ENCODE measurements at places on chromosomes 7 and 10.
A peak's percentile ranks its signal among the peaks of the same experiment; 100 is the strongest.

DNA sequence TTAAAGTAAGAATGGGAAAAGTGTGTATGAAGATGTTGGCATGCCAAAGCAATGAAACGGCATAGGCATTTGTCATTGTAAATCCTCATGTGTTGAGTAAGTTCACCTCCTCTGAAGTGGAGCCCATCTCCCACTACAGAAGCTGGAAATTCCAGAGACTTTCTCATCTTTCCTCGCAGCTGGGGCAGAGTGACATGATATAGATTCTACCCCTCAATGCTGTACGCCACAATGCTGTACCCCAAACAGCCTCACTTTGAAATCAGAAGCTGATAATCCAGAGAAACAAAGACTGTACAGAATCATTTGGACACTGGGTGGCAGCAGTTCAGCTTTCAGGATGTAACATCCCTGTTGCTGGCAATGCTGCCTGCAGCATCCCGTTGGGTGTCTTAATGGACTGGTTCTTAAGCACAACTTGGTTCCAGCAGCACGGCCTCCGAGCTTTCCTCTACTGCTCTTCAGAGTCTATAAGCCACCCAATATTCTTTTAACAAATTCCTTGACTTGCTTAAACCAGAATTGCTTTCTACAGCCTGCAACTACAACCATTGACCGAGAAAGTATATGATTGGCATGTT is 18.8 kb downstream of the ZC3HAV1L start:
- DNase-seq, result peak; percentile 56

DNA sequence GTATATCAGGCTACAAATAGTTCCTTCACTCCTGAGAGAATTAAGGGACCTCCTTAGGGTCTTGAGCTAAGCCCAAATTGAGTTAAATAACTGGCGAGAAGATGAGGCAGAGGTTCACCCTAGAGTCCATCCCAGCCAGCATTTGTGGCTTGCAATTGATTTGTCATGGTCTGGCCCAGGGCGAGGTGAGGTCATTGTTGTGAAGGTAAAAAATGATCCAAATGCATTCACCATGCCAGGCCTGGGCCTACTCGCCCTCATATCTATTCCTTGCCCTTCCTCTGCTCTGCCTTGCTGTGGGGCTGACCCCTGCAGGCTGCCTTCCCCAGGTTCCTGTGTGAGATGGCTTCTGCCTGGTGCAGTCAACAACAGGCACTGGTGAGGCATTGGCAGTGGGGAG is 207.2 kb downstream of the ZNF365 start:
- DNase-seq, result no peak

DNA sequence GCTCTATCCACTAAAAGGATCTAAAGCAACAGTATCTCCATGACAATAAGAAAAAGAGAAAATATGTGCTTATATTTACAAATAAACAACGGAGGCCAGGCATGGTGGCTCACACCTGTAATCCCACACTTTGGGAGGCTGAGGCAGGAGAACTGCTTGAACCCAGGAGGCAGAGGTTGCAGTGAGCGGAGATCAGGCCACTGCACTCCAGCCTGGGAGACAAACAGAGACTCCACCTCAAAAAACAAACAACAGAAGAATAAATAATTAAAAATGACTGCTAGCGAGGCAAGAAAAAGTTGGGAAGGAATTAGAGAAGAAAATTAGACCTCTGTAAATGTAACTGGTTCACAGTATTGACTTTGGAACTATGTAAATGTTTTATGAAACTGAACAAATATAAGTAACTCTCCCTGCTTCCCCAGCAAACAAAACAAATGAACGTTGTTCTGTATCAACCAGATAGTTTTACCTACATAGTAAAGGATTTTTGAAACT is 17.1 kb downstream of the TRIM24 start:
- no peak for DNase-seq

GRCh38 chr7:81583882-81584533 is 185.8 kb downstream of the HGF start:
- DNase-seq, result no peak

- no peak for DNase-seq
These were observed 63.1 kb downstream of the PYROXD2 start for GRCh38 chr10:98351831-98352402.

GRCh38 chr10:44278837-44279324 is 106.0 kb downstream of the CXCL12 start:
- no peak for DNase-seq

GRCh38 chr10:69246036-69246435 is 25.9 kb downstream of the HKDC1 start:
- DNase-seq, result no peak

GRCh38 chr7:66758950-66759628 is 18.6 kb downstream of the RABGEF1 start:
- no peak for DNase-seq

- peak; percentile 44 for DNase-seq
These were observed 107.9 kb downstream of the POU6F2 start for GRCh38 chr7:39085590-39086049.

DNA sequence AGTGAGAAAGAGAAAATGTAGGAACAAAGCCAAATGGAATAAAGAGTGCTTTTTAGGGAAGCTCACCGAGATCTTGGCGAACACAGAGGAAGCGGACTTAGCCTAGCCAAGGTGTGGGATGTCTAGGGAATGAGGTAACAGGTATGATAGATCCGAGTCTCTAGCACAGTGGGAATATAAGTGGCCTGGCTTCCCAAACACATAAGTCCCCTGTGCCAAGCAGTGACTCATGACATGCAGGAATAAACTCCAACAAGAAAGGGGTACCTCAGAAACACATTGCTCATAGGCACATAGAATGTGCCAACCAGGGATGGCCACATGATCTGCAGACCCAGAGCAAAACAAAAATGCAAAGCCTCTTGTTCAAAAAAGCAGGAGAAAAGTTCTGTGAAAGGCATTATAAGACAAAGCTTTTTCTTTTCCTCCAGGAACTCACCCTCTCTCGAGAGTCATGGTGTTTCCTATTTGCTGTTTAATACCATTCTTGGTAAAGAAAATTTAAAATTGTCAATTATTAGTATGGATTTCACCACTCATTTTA is 542.5 kb downstream of the GATA3 start:
- DNase-seq, result no peak

DNA sequence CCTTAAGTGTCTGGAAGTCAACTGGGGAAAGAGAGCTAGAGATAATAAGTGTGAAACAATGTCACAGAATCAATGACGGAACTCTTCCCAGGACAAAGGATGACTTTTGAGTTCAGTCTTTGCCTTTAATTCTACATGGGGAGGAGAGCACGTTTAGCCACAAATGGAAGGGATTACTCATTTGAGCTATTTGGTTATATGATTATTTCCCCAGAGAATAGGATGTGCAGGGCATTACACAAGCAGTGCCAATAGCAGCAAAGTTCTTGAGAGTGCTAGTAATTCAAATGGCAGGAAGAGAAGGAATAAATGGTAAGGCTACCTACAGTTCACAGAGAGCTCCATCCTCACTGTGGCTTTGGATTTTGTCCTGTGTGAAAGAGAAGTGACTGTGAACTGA is 6.0 kb downstream of the EGFR start:
- DNase-seq, result no peak

DNA sequence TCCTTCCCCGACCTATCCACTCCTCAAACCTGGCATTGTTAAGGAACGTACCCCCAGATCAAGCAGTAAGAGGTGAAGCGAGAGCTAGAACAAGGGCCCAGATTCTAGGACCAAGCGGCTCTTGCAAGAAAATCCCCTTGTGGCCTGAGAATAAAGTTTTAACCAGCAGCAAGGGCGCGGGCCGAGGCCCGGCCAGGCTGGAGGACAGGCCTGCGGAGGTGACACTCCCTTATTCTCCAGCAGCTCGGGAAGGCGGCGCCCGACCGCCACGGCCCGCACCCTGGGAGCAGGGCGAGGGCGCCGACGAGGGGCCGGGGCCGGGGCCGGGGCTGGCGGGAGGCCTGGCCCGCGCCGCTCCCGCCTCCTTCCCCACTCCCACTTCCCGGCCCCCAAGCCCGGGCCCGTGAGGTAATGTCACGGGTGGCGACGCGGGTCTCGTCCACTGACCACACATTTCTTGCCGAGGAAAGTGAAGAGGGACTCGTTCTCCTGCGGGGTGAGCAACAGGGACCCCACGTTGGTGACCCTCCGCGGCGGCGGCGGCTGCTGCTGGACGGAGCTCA is 551 bp downstream of the WASL start:
- DNase-seq, result peak; percentile 64

GRCh38 chr7:96321658-96322372 is at the start of gene SLC25A13:
Gene SLC25A13, minus strand, starts transcription at chr7:96322098. Its CDS starts 142 bp downstream, at chr7:96321956.
- DNase-seq, result peak; percentile 93
